ENCODE measurements at places on chromosomes 5 and 9.

DNA sequence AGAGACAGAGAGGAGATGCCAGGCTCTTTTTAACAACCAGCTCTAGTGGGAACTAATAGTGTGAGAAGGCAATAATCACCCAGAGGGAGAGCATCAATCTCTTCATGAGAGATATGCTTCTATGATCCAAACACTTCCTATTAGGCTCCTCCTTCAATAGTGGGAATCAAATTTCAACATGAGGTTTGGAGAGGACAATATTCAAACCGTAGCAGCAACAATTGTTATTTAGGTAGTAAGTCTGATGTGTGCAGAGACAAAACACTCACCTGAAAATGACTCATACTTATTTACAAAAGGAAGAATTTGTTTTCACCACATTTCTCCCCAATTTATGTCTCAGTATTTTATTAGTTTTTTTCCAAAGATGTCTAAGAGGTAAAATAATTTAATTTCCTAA, 144.3 kb downstream of the ST8SIA4 start:
- ATAC-seq = no peak

GRCh38 chr5:60738461-60738860, 38.5 kb upstream of the DEPDC1B start:
- no peak for ATAC-seq

DNA sequence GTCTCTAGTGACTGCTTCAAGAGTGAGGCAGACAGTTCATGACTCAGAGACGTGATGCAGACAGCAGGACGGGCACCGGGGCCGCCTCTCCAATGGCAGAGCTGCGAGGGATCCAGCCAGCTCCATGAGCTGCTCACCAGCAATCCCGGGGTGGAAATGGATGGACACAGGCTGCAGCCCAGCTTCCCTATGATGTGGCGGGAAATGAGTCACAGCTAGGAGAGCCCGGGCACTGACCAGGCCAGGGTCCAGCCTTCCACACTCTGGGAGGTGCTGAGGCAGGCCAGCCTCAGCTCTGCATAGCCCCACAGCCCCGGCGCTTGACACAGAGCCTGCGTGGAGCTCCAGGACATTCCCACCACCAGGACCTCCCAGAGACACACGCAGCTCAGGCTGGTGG, 244.8 kb upstream of the IRX2 start:
- ATAC-seq = no peak

GRCh38 chr5:129716235-129716634, 31.7 kb upstream of the MINAR2 start:
- ATAC-seq = no peak

- ATAC-seq = no peak
Measured at GRCh38 chr5:30747412-30747811, 446.1 kb upstream of the CDH6 start.

DNA sequence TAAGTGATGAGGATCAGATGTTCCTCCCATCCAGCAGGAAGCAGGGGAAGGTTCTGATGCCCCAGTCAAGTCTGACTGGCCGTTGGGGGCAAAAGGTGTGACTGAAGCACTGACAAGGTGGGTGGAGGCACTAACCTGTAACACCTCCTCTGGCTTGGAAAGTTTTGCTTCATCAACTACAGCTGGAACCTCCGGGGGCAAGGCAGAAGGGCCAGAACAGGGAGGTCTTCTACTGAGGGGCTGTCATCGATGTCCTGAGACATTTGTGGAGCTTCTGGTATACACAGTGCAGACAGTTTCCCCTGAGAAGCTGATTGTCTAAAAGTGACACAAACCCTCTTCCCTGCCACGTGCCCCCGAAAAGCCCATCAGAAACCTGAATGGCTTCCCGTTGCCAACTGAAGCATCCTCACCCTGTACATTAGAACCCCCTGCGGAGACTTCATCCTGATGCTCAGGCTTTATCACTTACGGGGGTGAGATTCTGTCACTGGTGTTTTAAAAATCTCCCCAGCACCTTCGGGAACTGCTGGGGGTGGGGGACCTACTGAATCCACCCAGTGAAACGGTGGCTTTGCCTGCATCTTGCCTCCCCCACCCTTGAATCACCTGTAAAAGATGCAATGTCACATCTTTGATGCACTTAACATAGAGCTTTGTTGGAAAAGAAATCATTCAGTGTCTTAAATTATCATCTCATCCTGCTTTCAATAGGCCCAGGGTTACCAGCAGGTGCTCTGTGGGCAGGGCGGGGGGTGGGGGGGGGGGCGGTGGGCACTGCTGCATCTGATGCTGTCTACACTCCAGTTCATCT, 24.6 kb downstream of the TRAF1 start:
- ATAC-seq = no peak

GRCh38 chr9:117707561-117707960, 3.4 kb downstream of the TLR4 start:
- ATAC-seq = no peak

DNA sequence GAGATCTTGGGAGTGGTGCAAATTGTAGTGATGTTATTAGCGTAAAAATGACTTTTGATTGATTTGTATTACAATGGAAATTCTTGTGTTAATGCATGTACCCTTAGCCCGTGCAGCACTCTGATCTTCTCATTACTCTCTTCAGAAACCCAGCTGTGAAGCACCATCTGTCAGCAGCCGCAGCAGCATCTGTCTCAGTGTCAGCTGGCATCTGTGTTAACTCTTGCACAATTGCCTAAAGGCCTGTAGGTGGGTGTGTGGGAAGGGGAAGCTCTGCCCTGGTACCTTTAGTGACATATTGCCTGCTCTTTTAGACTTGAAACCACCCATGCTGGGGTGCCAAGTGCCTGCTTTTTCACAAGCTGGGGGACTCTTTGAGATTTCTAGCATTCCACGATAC, 101.3 kb downstream of the FBXL7 start:
- no peak for ATAC-seq

GRCh38 chr5:68369457-68370125, 154.0 kb downstream of the PIK3R1 start:
- ATAC-seq = peak; percentile 88

- ATAC-seq = no peak
Measured at GRCh38 chr5:134133995-134134541, 19.6 kb downstream of the TCF7 start.

- ATAC-seq = no peak
Measured at GRCh38 chr9:28320616-28321015, 747.3 kb upstream of the C9orf72 start.

DNA sequence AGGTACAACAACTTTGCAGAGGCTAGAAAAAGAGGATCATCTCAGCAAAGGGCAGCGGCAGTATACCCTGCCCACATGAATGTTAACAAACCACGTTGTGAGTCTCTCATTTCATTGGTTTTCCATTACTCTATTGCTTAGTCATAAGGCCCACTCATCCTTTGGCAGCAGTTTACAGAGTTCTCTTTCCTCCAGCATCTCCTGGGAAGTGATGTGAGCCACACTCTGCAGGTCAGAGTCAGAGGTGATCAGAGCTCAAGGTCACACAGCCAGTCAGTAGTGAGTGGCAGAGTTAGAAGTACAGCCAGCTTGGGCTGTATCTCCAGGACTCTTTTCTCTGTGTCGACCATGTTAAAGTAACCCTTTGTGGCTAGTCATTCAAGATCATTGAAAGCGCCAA, 599.6 kb upstream of the GRAMD2B start:
- no peak for ATAC-seq

- ATAC-seq = no peak
Measured at GRCh38 chr5:143521141-143521540, 117.7 kb upstream of the NR3C1 start.
